ENCODE measurements at places on chromosomes 13 and 19. TPM values are rescaled to one million over a fixed set of nuclear protein-coding genes. Genes with fewer than 3 reads are reported as not detected.

GRCh38 chr13:108350579-108350978, 81.1 kb downstream of the TNFSF13B start:
- DNase-seq: no peak

GRCh38 chr13:94657167-94657566, 55.2 kb downstream of the SOX21 start:
- no peak for DNase-seq

- peak; percentile 58 for DNase-seq
These were observed at the start of gene SSC5D for GRCh38 chr19:55487924-55488687. SSC5D (plus strand) TSS chr19:55488436; CDS start chr19:55488590, 154 bp downstream.

DNA sequence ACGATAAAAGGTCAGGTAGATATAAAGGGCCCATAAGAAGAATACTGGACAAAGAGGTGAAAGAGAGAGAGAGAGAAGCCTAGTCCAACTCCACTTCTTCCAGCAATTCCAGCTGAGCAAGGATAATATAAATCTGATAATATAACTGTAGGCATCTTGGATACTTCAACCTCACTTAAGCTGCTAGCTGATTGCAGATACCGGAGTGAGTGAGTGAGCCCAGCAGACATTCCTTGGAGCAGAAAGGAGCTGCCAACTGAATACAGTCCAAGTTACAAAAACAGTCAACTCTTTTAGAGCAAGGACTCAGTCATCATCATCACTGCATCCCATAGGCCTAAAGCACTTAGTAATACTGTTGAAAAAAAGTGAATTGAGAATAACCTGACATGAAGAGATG, 387.6 kb downstream of the SLITRK6 start:
- DNase-seq: peak; percentile 48

DNA sequence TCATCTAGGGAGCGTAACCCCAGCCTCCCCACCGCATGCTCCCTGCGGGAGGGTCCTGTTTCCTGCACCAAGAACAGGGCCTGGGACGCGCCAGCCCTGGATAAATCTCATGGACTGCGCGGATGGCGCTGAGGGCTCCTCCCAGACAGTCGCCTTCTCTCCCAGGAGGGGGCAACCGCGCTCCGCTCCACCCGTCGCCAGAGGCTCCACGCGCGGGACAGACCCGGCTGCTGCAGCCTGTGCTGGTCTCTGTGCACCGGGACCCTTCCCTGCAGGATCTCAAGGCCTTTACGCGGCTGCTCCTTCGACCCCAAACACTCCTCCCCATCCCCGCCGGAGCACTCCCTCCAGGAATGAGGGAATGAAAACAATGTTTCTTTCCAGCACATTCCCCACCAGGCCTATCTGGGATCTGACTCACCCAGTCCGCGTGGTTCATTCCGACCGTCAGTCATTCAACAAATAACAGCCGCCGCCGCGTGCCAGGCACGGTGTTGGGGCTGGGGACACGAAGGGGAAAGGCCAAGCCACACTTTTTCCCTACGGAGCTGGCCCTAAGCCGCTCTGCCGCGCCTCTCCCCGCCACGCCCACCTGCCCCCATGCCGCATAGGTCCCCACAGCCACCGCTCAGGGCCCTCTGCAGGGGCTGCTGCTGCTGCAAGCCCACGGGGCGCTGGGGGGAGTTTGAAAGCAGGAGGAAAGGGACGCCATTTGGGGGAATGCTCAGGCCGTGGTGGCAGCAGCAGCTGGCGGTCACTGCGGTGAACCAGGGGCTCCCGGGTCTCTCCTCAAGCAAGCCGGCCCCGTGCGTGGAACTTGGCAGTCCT, 6.0 kb downstream of the PNMA8B start:
- DNase-seq: no peak

DNA sequence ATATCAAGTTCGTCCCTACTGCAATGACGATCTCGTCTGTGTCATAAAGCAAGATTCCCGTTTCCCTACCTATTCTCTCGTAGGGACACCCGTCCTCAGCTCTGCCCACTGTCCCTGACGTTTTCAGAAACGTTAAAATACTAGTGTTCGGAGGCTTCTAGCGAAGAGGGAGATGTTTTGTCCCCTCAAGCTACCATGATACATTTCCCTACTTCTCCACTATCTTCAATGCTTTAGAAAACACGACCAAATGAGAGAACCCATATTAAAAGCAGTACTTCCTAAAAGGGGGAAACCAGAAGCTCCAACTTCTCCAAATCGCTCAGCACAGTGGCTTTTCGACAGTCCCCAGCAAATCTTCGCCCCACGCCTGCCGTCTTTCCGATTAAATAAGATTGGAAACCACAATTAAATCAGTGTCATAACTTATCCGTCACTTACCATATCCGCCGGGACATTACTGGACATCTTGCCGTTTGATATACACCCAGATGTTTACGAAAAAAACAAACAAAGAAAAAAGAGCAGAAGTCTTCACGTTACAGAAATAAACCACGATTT, 1.3 kb downstream of the UBL3 start:
- no peak for DNase-seq

DNA sequence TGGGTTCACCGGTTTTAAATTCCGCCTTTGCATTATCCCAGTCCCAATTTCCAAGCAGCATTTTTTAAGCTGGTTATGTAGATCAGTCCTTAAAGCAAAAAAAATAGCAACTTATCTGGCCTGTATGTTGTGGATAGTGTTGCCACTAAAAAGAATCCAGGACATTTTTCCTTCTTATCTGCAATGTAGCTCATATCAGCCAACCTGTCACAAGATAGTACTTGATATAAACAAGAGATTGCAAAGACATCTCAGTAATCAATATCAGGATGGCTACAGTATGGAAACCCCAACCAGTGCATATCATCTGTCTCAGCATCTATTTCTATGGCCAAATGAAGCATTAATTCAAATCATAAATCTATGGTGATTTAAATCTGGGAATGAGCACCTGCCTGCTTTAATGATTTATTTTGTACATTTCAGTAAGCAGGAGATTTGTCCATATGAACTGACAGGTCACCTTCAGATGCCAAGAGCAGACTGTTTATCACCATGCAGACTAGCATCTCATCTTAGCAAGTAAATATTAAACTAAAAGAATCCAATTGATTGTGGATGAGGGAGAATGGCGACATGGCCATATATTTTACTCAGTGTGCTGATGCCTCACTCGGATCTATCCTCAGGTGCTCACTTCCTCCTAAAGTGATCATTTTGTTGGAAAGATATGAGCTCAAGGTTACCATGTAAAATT, 240.4 kb downstream of the DACH1 start:
- DNase-seq: no peak

The UFM1 gene
- 85.0 TPM for polyA plus RNA-seq

The SIGLECL1 gene
- not detected for polyA plus RNA-seq

The ATP1A3 gene
- polyA plus RNA-seq: not detected

The CGB8 gene
- not detected for polyA plus RNA-seq

The ZNF426 gene
- 22.8 TPM for polyA plus RNA-seq

The DPF1 gene
- 2.5 TPM for polyA plus RNA-seq

The C19orf33 gene
- 18.9 TPM for polyA plus RNA-seq
